Right renal cortex interstitium (tissue), 3 donors: ENCODE measurements at places on chromosomes 6 and 20. TPM values are rescaled to one million over a fixed set of nuclear protein-coding genes. Genes with fewer than 3 reads are reported as not detected.

GRCh38 chr6:70657706-70658105, 10.0 kb upstream of the SMAP1 start:
- DNase-seq: no peak

The BEND6 gene
- 6.8 TPM for polyA plus RNA-seq

GRCh38 chr20:47099825-47100441, 205.3 kb downstream of the EYA2 start:
- no peak for DNase-seq

DNA sequence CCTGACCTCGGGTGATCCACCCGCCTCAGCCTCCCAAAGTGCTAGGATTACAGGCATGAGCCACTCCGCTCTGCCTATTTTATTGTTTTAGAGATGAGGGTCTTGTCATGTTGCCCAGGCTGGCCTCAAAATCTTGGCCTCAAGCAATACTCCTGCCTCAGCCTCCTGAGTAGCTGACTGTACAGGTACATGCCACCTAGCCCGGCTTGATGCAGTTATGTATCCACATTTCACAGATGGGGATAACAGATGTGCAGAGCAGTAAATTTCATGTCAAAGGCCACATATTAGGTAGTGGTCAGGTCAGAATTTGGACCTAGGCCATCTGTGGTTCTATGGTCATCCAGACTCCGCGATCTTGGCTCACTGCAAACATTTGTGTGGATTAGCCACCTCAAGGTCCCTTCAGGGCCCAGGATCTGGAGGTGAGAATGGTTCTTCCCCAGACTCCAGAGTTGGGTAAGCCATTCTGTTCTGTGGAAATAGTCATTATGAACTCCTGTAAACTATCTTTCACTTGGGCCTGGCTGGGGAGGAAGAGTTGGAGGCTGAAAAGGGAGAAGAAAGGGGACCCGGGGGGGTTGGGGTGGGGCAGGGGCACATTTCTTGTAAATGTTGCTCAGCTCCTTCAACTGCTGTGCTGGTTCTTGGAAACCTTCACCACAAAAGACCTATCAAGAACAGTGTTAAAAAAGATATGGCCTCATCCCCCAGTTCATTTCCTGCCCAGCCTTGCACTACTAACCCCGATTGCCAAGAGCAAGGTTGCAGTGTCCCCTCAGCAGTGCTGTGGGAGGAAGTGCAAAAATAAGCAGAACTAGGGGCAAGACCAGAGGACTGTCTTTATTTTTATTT, 13.0 kb downstream of the PIM1 start:
- no peak for DNase-seq

DNA sequence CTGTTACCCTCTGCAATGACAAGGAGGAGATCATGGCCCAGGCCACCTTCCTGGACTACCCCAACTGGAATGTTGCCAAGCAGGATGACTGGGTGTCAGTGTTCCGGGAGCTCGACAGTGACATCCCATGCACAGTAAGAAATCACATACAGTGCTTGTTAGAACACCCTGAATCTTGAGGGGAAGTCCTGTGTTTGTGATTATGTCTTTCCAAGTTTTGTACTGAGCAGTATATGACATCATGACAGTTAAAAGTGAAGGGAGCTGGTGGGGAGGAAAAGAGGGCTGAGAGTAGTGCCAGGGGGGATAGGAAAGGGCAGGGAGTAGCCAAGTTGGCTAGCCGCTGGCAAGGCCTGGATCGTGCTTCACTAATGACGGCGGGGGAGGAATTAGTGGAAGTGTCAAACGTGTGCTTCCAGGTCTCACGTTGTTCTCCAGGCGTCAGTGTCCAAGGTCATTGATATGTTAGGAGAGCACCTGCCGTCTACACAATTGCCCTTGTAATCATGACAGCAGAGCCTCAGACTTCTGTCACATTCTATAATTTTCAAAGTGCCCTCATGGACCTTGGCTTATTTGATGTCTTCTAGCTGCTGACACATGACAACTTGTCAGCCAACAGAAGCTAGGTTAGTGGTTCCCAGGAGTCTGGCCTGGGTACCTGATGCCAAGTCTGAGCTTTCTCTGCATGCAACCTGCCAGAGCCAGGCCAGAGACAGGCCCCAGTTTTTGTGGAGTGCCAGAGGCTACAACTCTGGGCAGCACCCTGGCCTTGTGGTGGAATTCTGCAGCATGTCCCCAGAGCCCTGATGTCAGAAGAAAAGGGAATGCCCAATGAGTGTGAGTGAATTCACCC, 18.8 kb downstream of the CFAP61 start:
- DNase-seq: no peak

DNA sequence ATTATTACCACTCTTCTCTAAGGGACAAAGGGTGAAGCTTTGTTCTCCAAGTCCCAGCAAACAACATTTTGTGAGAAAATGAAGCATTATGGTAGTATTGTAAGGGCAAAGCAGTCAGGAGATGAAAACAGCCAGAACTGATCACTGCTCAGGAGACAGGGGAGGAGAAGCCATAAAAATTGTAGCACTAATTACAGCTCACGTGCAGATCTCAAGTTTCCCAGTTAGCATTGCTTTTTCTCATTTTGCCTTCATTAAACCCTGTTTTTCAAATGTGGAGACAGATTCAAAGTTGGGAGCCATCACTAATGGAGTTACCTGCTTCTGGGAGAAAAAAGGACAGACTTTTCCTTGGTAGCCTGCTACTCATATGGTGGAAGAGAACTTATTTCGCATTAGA, 210.9 kb upstream of the PDE10A start:
- DNase-seq: no peak

- DNase-seq: no peak
Measured at GRCh38 chr6:43054206-43054943, 724 bp upstream of the CUL7 start.

DNA sequence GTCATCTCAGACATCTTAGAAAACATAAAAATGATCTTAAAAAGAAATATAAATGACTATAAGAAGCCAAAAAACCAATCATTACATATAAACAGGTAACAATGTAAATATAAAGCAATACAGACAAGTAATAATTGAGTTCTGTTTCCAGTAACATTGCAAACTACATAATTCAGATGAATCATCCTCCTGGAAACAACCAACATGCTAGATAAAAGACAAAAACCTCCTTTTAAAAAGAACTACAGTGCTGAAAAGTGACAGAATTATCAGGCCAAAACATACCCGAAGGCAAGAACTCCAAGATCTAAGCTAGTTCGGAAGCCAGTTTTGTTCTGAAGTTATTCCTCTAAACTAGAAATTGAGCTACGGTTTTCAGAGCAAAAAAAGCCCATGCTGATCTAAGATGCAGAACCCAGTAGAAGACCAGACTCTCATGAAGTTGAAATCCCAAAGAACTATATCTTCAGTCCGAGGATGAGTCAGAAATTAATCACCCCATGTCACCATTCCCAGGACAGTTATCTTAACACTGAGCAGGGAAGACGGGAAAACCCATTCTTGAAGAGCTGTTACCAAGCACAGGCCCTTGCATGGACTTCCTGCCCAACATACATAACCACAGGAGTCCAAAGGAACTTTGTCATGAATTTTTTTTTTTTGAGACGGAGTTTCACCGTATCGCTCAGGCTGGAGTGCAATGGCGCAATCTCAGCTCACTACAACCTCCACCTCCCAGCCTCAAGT, 9.8 kb downstream of the PGM3 start:
- no peak for DNase-seq

The LAMA5 gene
- polyA plus RNA-seq: 82.7 TPM

The SNX9 gene
- polyA plus RNA-seq: 43.1 TPM

The KHDRBS2 gene
- 3.0 TPM for polyA plus RNA-seq

- DNase-seq: no peak
Measured at GRCh38 chr6:65569505-65569904, 137.5 kb downstream of the EYS start.

DNA sequence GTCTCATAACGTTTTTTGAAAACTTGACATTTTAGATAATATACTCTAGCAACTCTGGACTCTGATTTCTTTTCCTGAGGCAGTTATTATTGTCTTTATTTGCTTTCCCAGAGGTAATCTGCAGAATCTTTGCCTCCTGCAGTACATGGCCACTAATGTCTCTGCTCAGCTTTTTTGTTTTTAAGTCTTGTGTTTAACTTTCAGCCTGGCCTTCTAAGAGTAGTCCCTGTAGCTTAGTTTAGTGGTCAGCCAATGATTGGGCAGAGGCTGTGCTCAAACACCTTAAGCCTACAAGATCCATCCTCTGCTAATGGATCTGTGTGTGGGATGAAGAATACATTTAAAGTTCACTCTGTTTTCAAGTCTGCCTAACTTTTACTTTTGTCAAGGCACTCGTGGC, 97.1 kb upstream of the SLC22A16 start:
- no peak for DNase-seq

The IMPG1 gene
- 2.2 TPM for polyA plus RNA-seq

The ERVFRD-1 gene
- 0.13 TPM for polyA plus RNA-seq

DNA sequence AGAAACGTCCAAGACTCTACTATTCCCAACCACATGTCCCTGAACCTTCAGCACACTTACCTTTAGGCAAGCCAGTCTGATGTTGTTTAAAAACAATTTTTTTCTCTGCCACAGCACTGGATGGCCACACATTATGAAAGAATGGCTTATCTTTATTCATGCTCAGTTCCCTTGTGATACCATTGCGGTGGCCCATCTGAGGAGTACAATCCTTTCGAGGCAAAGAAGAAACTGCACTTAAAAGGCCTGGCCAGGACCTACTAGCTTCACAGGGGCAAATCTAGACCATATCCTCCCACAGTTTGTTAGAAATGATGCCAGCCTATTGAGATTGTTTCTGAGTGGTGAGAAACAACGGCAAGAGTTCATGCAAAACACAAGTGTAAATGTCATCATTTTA, 88.4 kb upstream of the PLEKHG1 start:
- DNase-seq: no peak

The BANF2 gene
- polyA plus RNA-seq: not detected

- no peak for DNase-seq
Measured at GRCh38 chr20:32789896-32790750, 27.9 kb downstream of the DNMT3B start.

DNA sequence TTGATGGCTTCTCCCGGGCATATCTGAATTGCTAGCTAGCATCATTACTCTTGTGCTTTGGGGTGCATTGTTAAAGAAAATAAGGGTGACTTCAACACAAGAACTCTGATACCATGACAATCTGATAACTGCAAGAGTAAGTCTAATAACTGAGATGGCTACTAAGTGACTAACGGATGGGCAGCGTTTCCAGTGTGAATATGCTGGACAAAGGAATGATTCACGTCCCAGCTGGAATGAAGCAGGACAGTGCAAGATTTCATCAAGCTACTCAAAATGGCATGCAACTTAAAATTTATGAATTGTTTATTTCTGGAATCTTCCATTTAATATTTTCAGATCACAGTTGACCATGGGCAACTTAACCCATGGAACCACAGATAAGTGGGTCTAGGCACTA, 31.7 kb downstream of the MOXD1 start:
- no peak for DNase-seq

The RSPO3 gene
- 14.4 TPM for polyA plus RNA-seq

The HLA-DPA1 gene
- 40.5 TPM for polyA plus RNA-seq

GRCh38 chr20:50460115-50460607, 50.0 kb upstream of the PTPN1 start:
- DNase-seq: no peak

DNA sequence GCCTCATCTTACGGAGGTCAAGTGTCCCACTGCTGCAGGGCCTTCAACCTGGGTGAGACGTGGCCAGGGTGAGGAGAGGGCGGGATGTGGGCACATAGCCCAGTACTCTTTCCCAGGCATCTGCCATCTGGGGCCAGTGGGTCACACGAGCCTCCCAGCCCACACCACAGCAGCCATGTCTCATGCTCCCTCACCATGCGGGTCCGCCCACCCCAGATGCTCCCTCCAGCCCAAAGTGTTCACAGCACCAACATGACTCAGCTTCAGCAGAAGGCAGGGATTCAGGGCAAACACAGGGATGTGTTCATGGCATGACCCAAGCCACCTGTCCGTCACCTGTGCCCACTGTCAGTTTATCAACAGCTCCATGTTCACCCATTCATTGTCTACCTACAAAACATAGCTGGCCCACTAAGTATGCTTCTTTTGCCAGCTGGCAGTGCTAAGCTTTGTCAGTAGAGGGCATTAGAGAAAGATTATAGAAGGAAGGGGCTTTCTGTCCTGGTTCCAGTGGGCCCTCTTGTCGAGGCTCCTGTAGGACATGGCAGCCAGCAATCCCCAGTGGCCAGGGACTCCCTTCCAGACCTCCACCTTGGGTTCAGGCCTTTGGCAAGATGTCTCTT, 109.2 kb downstream of the FOXF2 start:
- DNase-seq: no peak

DNA sequence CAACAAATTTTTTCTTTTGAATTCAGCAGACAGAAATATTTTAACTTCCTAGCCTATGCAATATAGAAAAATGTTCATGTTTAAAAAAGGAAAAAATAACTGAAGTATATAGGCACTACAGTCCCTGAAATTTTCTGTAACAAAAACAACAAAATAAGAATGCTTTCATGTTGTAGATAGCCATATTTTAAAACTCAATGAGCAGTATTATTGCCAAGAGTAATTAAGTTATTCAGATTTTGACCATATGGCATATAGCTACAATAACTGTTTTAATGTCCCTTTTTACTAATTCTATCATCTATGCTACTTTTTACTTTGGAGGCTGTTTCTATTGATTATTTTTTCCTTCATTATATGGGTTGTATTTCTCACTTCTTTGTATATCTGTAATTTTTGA, 283.3 kb upstream of the RIMS1 start:
- DNase-seq: no peak

The CNKSR3 gene
- polyA plus RNA-seq: 62.1 TPM

DNA sequence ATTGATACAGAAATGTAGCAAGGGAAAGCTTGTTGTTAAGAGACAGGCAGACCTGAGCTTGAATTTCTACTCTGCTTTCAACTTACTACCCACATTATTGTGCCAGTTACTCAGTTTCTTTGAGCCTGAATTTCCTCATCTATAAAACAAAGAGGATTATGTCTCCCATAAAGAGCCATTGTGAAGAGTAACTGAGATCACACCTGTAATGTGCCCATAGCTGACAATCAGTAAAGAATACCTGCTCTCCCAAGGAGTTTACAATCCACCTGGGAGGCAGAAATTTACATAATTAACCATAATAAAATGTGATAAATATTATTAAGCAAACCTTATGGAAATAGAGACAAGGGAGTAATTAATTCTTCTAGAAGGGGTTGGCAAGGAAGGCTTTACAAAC, 204.9 kb downstream of the EPM2A start:
- DNase-seq: no peak

The NOX3 gene
- 1.9 TPM for polyA plus RNA-seq

GRCh38 chr20:21028436-21028835, 77.7 kb downstream of the LINC00237 start:
- no peak for DNase-seq

DNA sequence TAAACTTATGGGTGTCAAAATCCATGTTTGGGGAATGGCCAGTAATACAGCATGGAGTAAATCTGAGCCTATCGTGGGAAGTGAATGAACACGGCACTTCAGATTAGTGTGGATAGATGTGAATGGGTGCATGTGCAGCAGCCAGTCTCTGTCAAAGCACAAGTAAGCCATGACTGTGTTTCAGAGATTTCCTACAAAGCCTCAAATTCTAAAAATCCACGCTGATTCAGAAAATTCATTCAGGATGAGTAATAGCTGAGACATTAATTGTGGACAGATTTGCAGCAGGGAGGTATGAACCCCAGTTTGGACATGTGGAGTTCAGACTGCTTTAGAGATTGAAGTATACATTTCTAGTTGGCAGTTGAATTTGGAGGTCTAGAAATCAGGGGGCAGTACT, 115.1 kb downstream of the QKI start:
- no peak for DNase-seq

The HDGFL1 gene
- polyA plus RNA-seq: not detected
